ENCODE measurements at places on chromosomes 3 and 15.

- DNase-seq, result no peak
Measured at GRCh38 chr3:58358808-58359207, 26.1 kb downstream of the PXK start.

- DNase-seq, result no peak
Measured at GRCh38 chr3:141448606-141449220, 38.1 kb upstream of the RASA2 start.

GRCh38 chr3:45992821-45993221 lies 2.8 kb downstream of the FYCO1 start:
- peak; percentile 93 for DNase-seq

- DNase-seq, result no peak
Measured at GRCh38 chr3:172303941-172304558, 144.2 kb downstream of the GHSR start.

DNA sequence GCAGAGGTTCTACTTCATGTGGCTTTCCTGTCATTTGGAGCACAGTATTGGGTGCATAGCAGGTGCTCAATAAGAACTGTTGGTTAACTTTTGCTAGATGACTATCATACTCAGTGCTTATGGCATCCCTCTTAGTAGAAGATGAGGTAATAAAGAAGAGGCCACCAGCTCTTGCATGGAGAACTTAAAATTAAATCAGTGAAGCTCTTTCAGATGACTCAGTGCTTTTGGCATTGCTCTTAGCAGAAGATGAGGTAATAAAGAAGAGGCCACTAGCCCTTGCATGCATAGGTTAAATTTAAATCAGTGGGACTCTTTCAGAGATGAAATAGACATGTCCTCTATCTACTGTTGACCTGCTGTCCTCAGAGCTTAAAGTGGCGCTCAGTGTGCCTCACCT lies 109.4 kb upstream of the FGF7 start:
- DNase-seq, result peak; percentile 45

GRCh38 chr3:111193472-111193871 lies 121.9 kb downstream of the NECTIN3 start:
- DNase-seq, result no peak

GRCh38 chr3:88013592-88013991 lies 45.2 kb downstream of the CGGBP1 start:
- DNase-seq, result peak; percentile 49

DNA sequence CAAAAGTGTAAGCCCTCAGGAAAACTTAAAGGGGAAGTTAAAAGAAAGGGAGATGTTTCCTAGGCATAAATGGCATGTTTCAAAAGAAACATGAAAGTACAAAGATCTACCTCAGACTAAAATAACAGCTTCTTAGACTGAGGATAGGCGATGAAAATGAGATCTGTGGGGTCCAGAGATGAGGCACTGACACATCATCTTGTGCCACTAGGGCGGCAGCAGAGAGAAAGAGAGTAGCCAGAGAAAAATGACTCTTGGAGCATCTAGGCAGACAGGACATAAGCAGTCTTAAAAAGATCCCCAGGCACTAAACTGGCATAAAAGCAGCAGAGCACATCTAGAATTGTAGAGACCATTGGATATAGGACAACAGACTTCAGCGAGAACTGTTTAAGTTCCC lies 42.5 kb upstream of the RFX7 start:
- peak; percentile 31 for DNase-seq

DNA sequence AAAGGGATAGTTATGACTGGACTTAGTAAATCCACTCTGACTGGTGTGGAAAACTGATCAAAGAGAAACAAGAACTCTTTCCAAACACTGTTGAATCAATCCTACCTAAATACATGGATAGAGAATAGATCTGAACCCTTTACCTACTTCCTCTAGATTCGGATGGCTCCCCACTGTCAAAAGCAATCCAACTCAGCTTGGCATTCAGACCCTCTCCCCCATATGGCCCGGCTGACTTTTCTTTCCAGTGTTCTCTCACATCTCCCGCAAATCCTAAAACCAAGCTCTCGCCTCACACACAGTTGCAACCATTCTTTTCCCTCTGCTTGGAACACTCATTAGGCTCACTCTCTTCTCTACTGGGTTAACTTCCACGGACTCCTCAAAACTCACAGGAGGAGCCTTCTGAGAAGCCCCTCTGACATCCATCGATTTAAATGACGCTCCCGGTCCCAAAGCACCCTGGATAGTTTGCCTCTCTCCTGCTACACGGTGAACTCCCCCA lies 639 bp downstream of the SPICE1 start:
- DNase-seq, result no peak

DNA sequence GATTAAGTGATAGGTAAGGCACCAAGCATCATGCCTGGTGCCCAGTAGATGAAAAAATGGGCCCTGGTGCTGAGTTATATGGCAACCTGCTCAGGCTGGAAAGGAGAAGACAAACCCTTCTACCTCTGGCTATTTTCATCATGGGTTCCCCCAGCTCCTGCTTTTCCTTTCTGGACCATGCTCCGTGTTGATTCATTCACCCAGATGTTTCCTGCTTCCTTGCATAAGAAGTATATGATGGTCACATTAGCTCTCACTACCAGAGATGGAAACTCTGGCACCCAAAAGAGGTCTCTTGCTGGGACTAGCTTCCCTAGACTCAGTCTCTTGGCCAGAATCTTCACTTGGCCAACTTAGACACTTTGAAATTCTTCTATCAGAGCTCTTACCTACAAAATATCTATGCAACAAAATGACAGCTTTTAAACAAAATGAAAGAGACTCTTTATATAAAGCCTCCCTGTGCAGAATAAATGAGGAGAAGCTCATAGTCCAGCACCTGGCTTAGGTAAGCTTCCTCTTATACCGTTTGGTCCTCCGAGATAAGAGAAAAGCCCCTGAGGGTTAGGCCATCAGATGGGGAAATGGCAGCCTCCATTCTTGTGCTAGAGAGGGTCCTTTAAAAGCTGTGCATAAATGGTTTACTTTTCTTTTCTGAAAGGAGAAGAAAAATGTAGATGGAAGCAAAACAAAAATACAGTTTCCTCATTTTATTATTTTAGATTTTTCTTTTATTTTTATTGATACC lies 46.8 kb upstream of the MCF2L2 start:
- DNase-seq, result no peak

DNA sequence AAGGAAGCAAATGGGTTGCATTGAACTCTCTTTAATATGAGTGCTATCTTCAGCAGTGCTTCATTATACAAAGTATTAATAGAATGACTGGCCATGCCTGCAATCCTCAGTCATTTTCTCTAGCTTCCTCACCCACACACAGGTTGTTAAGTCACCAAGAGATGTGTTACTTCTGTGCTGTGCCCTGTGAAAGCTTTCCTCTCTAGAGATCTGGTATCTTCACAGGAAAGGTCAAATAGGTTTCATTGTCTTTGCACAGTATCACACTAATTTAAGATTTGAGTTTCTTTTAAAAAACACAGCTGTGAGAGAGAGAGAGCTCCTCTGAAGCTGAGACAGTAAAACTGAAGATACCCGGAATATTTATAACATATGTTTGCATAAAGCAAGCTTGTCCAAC lies 278.6 kb downstream of the CNTN4 start:
- no peak for DNase-seq

Measured in MV-4-11 (cell line).